ENCODE measurements at places on chromosomes 1 and 21.

DNA sequence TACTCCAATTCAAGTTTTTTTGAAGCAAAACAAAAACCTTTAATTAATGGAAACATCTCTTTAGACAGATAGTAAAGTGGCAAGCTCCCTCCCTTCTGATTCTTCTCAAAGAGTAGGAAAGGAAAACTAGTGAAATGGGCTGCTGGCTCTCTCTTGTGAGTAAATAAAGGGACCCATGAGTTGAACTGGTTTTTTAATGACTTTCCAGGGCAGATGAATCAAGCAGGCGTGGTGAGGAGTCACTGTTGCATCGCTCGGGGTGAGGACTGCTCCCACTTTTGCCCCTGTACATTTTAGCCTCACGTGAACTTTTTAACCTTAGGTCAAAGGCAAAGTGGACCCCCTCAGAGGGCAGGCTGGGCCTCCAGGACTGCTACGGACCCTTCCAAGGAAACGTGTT is 64.8 kb downstream of the ABCA4 start:
- no peak for DNase-seq

DNA sequence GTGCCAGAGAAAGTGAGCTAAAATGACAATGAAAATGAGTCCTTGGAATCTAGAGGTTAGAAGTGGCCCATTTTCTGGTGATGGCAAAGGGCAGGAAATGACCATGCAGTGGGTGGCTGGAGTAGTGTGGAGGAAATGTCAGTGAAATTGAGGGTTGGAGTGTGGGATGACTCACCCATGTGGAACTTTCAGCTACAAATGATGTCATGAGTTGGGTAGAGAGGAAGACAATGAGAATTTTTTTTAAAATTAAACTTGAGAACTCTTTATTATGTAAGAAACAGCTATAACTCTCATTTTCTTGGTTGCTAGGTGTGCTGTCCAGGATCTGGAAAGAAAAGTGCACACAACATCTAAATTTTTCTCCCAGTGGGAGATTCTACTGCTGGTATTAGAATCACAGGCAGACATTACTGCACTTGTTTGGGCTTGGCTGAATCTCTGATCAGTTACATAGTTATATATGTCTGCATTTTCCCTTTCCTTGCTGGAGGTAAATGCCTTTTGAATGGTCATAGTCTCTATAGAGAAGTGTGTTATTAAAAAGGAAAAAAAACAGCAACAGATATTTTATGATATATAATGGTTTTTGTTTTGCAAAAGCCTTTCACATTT is 56.8 kb upstream of the GNG12 start:
- DNase-seq, result peak; percentile 95

DNA sequence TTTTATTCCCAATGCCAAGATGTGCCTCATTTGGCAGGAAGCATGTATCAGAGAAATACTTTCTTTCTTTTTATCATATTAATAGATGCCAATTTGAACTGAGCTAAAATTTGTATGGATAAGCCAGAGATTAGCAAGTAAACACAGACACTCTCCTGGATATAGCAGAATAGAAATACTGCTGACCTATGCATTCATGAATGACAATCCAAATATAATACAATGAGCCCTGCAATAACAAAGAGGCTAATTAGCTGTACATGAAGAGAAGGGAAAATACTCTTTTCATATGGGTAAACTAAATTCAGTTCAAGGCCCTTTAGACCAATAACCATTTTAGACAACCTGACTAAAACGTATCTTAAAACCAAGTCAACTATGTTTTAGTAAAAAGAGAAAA is 388.1 kb upstream of the NR5A2 start:
- no peak for DNase-seq

DNA sequence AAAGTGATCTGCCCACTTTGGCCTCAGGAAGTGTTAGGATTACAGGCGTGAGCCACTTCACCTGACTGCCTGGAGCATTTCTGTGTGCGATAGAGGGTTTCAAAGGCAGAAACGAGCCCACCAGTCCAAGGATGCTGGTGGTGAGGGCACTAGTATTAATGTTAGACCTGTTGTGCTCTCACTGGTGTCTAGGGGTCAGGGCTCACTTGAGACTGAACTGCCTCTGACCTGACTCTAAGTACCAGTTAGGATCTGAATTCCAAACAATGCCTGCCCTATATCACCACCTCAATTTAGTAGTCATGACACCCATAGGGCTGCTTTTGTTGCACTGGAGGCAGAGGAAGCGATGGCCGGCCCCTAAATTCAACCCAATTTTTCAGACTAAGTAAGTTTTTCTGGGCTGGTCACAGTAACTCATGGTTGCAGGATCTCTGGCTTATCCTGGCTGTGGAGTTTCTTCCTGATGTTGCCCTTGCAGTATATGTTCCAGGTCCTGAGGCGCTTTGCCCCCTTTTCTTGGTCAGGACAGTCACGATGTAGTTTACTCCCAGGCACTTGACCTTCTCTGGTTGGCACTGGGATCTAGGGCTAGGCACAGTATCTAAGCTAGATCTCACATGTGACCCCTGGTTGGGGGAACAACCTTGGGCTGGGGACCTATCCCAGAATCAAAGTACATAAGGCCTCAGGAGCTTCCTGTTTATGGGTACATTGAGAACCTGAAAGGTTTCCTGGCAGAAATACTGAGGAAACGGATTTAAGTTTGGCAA is 4.5 kb downstream of the CCDC17 start:
- no peak for DNase-seq

GRCh38 chr1:6923955-6924881 is 139.0 kb downstream of the CAMTA1 start:
- no peak for DNase-seq

GRCh38 chr1:32201011-32201855 is 838 bp downstream of the CCDC28B start:
- no peak for DNase-seq

GRCh38 chr1:12314333-12314903 is 84.6 kb downstream of the VPS13D start:
- peak; percentile 27 for DNase-seq

DNA sequence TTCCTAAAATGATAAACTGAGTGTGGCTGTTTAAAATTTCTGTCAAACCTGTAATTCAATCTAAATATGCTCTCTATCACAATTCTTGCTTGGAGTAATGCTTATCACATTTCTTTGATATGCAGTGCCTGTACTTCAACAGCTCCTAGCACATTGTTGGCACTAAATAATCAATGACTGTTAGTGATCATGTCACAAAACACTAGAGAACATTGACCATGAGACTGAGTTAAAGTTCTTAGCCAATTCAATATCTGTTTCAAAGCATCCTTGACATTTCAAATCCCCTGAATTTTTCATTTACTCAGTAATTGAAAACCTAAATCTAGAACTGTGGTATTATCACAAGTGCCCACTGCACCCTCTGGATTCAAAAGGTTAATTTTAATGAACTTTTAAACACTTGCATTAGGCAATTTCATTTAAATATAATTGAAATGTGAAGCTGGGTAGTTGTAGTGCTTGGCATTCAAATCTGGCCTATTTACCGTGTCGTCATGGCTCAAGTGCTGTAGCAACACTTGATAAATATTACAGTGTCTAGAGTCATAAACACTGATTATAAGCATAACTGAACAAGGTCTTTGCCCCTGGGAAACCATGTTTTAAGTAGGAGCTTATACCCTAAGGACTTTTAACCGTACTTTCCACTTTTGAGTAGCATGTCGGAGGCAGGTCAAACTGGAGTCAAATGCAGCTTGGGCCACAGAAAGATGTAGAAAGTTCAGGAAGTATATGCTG is 143.6 kb downstream of the LRRC7 start:
- DNase-seq, result no peak

GRCh38 chr1:174726167-174726879 is 273.4 kb upstream of the CACYBP start:
- peak; percentile 10 for DNase-seq

GRCh38 chr1:189429610-189430009 is 1048.1 kb downstream of the BRINP3 start:
- peak; percentile 10 for DNase-seq

GRCh38 chr1:206716870-206717673 is 32.4 kb downstream of the MAPKAPK2 start:
- DNase-seq, result no peak

DNA sequence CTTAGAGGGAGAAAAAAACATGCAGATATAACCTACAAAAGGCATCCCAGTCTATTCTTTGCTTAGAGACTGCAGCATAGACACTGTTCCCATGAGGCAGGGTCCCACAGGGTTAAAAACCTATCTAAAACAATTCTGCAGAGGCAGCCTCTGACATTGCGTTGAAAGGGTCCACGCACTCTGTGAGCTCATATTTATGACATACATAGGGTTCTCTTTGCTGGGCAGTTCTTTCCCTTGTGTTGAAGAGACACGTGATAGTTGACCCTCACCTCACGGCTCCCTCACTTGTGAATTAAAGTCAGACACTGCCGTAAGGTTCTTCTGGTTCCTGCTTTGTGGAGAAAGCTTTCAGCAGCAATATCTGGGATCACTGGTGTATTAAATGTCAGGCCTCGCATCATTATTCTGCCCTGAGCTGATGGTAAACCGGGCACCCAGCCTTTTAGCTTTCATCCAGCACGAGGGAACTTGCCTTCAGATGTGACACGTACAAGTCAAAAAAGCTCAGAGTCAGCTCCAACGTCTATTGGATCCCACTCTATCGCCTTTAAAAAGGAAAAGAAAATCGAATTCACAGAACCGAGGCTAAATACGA is 52.8 kb upstream of the HNRNPU start:
- DNase-seq, result no peak

DNA sequence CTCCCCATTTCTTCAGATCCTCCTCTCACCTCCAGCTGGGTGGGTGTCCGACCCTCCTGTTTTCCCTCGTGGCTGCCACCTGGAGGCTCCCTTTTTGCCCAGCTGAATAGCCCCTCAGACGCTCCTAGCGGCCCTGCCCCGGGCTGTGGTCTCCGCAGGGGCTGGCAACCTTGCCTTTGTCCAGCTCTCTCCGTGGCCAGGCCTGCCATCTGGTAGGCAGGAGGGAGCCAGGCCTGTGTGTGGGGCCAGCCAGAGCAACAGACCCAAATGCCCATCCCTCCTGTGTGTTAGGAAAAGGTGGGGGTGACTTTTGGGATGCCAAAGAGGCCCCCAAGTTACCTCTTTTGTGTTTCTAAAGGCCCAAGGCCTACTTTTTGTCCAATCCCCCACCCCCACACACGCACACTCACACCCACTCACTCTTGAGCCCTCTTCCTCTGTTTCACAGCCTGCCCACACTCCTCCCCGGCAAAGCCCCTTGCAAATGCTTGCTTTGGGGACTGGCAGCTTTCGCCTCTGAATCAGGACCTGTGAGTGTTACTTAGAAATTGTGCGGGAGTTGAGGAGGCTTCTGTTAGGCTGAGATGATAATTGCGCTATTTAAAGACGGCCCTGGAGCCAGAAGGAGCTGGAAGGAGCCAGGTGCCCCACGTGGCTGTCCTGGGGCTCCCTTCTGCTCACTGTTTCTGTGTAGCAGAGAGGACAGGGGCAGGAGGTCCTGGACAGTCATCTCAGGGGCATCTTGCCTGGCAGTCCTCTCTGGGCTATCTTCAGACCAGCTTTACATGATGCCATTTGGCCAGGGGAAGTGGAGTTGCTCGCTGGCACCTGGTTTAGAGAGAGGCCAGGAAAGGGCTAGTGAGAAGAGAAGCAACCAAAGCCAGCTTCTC is 9.1 kb downstream of the PPFIA4 start:
- DNase-seq, result no peak

DNA sequence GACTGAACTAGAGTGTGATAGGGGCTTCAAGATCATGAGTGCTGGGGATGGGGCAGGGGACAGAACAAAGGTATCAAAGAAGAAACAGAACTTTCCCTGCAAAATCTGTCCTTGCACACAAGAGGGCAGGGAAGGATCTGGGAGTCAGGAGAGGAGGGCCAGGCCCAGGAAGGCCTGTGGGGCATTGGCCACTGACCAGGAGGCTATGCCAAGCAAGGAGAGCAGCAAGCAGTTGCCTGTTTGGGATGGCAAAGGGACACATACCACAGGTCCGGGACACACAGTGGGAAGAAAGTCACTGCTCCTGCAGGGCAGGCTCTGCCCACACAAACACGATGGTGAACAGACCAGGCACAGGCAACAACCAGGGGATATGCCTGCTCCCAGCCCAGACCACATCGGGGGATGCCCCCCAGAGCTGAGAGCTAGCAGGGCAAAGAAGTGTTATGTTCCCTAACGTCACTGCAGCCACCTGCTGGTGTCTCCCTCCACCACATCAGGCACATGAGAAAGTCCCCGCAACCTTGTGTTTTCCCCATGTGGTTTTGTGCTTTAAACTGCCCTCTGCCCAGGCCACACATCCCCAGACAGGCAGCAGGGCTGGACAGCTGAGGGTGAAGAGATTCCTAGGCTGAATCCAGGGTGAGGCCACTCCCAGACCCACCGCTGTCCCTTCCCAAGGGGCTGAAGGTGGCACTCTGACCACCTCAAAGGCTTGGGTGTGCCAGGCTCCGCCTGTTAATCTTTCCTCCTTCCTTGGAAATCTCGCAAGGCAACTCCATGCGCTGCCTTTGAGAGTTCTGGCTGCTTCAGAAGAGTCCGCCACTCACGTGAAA is 53.6 kb downstream of the KIF21B start:
- no peak for DNase-seq

DNA sequence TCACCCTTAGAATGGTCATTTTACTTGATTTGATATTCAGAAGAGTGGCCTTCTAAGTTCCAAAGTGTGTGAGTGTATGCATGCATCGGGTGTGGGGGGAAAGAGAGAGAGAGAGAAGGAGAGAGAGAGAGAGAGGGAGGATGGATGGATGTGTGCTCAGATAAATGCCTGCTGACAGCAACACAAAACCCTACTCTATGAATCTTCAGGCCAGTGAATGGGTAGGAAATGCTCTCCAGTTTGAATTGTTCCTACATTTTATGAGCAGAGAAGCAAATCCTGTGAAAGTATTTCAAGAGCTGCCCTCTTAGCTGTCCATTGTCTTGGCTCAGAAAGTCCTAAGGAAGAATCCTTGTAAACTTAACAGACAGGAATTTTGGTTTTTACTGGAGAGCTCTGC is 7.4 kb downstream of the JAM2 start:
- no peak for DNase-seq

- DNase-seq, result no peak
Measured at GRCh38 chr1:64186898-64187280, 16.5 kb upstream of the UBE2U start.

- no peak for DNase-seq
Measured at GRCh38 chr1:168555508-168556046, 11.8 kb upstream of the XCL2 start.

DNA sequence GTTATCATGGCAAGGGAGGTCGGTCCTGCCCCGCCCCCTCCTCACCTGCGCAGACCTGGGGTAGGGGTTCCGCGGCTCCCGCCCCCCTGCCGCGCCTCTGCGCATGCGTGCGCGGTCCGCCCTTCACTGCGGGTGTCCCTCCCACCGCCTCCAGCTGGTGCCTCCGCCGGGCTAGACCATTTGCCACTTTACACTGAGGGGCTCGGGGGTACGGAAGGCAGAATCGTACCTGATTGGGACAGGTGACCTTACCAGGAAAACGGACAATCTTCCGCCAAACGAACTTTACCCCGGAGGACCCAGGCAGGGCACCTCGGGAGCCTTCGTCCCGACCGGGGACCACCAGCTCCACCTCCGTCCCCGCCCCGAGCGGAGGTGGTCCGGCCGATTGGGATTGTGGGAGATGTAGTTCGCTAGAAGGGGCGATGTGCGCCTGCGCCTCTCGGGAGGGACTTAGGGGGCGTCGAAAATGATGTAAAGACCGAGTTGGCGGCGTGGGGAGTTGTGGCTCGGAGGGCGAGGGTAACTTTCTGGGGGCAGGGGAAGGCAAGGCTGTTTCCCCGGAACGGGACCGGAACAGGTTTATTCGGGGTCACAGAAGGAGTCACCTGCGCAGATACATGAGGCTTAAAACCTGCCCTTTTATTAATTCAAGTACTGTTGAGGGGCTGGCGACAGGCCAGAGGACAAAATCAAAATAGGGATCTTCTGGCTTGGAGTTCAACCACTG is at the start of gene DNAJC28:
DNAJC28 (minus strand) TSS at position 344 of the 730 bp plus-strand sequence. CDS start 2,323 bp downstream, outside the sequence.
- DNase-seq, result peak; percentile 80
